ENCODE measurements at places on chromosomes 7 and 10.

- DNase-seq = no peak
These were observed 479.6 kb downstream of the GATA3 start for GRCh38 chr10:8534096-8534495.

DNA sequence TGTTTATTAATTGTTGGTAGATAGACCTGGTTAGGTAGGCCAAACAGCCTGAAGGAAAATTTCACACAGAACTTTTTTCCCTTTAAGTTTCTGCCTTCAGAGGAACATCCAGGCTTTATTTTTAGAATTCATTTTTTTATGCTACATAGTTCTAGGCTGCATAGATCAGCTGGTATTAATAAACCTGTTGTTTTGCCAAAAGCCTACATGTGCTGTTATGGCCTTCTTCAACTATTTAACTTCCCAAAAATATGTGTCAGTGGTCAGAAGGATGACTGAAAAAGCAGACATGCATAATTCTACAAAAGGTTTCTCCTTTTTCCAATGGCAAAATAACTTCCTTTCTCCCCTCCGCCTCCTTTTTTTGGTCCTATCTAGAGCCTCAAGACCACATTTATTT is 303.0 kb upstream of the DKK1 start:
- no peak for DNase-seq

DNA sequence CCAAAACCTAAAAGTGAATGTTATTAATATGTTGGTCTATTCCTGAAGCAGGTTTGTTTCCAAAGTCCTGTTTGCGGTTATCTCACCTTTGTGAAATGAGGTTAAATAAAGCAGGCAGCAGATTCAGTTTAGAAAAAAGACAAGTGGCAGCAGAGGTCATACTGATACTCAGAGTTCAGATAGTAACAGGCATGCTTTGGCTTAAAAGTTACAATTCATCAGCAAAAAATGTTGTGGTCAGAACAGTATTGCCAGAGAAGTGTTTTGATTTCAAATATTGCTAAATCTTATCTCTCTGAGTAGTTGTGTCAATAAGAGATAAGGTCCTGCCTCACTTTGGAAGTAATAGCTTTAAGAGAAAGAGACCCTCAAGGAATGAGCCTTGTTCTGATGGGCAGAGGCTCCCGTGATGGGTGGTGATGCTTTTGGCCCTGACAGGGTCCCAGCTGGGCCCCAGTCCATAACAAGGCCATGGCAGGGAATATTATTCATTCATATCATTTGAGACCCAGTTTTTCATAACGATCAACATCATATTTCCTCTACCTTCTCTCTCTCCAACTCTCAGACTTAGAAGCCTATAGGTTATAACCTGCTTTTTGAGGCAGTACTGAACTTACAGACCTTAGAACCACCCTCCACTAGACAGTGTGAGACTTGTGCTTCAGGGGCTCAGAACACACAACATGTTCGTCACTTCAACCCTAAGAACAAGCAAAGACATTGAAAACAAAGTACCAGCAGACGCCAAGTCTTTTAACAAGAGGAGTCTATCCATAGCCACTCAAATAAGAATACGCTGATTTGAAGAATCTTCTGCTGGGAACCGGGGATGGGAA is 58.5 kb upstream of the AHR start:
- no peak for DNase-seq

- no peak for DNase-seq
These were observed 153.3 kb downstream of the LRRTM3 start for GRCh38 chr10:67079126-67079525.

Measured in heart left ventricle (tissue), 16 donors.